ENCODE measurements at places on chromosomes 6 and 20. TPM values are rescaled to one million over a fixed set of nuclear protein-coding genes. Genes with fewer than 3 reads are reported as not detected.

GRCh38 chr6:33081098-33081824 is 5.5 kb downstream of the HLA-DPB1 start:
- DNase-seq, result no peak

DNA sequence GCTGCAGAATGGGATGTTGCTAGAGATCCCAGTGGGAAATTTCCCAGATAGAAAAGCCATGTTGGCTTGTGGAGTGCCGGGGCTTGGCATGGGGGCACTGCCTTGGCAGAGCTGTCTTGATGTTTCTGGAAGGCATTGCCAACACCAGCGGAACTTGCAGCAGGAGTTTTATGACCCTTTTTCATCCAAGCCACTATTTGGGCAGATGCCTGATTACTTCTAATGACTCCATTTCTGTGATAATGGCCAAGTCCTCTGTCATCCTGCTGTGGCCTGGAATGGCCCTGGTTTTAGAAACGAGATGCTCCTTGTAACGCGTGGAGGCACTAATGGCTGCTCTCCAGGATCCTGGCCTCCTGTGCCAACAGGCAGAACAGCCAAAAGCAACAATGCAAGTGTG is 229.0 kb downstream of the ZNF217 start:
- DNase-seq, result no peak

DNA sequence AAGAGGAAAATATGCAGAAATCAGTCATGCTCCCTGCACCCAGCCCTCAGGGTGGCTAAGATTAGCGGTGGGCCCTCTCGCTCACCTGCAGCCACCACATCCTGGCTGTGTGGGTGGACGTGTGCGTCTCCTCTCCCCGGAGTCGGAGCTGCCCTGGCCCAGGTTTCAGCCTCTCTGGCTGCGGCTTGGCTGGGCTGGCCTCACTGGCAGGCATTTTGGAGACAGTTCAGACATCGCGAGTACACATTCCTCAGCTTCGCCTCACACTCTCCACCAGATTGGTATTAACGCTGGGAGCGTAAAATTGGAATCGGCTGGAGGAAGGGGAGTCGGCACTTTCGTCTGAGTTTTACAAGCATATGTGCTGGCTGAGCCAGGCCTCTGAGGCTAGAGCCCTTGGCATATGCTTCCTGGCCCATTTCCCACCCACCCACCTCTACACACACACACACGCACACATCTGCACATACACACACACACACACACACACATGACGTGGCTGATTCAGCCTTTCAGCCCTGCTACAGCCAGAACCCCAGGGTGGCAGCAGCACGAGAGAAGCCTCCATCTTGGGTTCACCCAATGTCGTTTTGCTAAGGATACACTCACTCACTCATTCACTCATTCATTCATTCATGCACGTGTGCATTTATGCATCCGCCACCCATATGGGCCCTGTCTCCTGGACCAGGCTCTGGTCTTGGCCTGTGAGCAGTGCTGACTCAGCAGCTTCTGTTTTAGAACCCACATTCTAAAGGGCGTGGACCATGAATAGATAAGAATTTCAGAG is 42.9 kb downstream of the BCAS4 start:
- DNase-seq, result no peak

GRCh38 chr6:946546-946945 is 253.6 kb upstream of the EXOC2 start:
- no peak for DNase-seq

- no peak for DNase-seq
Observed at GRCh38 chr6:10316373-10316721, 98.5 kb downstream of the TFAP2A start.

- no peak for DNase-seq
Observed at GRCh38 chr6:53233309-53233708, 84.7 kb upstream of the GCM1 start.

The METTL24 gene
- not detected for total RNA-seq

The TPX2 gene
- total RNA-seq, result 2.2 TPM

The VPS16 gene
- total RNA-seq, result 56.9 TPM

The FAM83C gene
- total RNA-seq, result not detected

The TTLL9 gene
- 0.61 TPM for total RNA-seq

The HMGN3 gene
- 30.9 TPM for total RNA-seq

The SLC22A2 gene
- not detected for total RNA-seq

The FGD2 gene
- 435 TPM for total RNA-seq

All from activated B cell treated with CpG ODN at 0.5 μM for 24 hours (primary cell).